Activated T-cell treated with anti-CD3 and anti-CD28 coated beads, Interleukin-2, amount 50 U/mL, for 1 hour (primary cell): ENCODE measurements at places on chromosomes 7 and 10.

- no peak for DNase-seq
Measured at GRCh38 chr10:31404640-31405039, 85.6 kb downstream of the ZEB1 start.

GRCh38 chr10:133422807-133423771 is 1.3 kb downstream of the SPRN start:
- DNase-seq = no peak

GRCh38 chr7:133976140-133976539 is 151.0 kb upstream of the LRGUK start:
- DNase-seq = no peak

- no peak for DNase-seq
Measured at GRCh38 chr10:99894613-99895012, 112.2 kb downstream of the ABCC2 start.
